ENCODE measurements at places on chromosomes 11 and 22.

DNA sequence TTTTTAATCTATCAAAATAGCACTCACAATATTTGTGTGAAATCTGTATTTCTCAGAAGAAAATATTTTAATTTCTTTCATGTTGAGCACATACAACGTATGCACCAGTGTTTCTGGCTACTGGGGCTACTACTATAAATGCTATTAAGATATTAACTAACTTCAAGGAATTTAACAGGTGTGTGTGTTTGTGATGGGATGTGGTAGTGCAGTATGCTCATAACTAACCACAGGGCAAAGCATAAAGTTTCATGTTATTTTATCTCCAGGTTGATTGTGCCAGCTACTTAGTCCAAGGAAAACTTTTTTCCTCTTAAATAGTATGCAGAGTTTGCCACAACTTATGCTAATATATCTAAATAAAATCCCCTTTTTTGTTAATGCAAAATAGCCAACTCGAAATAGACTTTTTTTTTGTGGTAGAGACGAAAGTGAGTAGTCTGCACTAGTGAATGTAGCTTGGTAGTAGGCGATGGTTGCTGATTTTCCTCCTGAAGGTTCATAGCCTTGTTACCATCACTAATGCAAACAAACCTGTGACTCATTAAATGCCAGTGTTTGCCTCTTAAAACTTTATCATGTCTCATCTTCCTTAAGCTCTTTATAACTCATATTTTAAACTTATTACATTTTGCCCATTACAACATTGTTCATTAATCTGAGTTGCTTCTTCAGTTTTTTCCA, 565.5 kb upstream of the ANO3 start:
- no peak for DNase-seq

GRCh38 chr11:80937842-80938241, 1497.0 kb upstream of the TENM4 start:
- DNase-seq, result no peak

DNA sequence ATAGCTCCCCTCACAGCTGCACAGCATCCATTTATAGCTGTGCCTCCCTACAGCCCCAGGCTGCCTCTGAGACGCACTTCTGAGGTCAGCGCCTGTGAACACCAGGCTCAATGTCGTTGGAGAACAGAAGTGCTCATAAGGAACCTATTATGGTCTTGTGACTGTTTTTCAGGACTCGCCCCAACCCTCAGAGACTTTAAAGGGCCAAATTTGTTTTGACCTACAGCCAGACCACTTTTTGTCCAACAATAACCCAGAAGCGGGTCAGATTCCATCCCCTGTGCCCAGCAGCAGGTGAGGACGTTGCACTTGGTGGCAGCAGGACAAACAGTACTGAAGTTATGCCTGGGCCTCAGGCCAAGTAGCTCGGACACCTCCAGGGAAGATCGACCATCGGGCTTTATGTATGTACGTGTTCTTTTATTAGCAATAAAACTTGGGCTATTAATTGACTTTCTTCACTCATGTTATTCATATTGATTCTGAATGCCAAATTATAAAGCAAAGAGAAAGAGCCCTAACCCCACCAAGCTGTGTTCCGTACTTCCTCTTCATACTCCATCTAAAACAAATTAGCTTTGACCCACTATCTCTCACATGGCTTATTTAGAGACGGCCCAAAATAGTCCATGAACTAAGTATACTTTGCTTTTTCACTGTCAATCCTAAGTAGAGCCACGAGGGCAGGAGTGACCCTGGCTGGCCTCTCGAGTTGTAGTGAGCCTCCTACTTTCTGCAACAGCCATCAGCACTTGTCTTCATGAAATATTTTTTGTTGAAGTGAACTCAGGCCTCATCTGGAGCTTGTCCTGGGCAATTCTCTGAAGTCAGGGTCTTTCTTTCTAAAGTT, 92.3 kb upstream of the PAX6 start:
- no peak for DNase-seq

DNA sequence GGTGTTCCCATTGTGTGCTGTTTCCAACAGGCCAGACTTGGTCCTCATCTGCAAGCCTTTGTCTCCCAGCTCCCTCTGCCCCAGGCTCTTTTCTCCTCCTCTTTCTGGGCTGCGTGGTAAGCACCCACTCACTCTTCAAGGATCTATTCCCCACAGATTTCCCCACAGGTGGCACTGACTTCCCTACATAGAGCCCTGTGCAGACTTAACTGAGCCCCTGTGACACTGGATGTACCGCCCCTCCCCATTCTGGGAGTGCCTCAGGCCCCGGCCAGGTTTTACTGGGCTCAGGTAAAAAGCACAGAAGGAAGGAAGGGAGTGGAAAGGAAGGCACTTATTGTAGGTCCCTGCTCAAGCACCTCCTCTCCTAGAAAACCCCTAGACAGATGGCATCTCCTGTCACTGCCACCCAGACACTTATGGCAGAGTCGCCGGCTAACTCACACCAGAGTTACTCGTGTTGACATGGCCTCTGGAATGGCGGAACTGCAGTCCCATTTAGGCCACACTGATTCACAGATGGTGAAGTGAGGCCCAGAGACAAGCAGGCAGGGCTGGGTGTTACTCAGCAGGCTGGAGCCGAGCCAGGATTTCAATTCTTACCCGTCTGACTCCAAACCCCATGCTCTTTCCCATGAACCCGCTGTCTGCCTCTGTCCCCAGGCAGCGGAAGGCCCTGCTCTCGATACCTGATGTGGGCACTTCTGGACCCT, 47.2 kb downstream of the LRRC32 start:
- no peak for DNase-seq

GRCh38 chr11:107732689-107733051, 20.8 kb upstream of the SLN start:
- DNase-seq, result no peak

DNA sequence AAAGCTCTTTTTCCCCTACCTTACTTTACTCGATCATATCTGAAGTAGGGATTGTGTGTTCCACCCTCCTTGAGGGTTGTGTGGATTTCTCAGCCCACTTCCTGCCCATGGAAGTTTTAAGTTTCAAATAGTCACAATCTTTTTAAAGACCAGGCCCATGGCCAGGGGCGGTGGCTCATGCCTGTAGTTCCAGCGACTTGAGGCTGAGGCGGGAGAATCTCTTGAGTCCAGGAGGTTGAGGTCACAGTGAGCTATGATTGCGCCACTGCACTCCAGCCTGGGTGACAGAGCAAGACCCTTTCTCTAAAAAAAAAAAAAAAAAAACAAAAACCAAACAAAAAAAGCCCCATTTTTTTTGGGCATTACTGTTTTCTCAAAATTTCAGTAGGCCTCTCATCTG, 36.3 kb upstream of the LRRC10B start:
- DNase-seq, result no peak

GRCh38 chr11:75240311-75241035, at the start of gene TPBGL:
TPBGL (plus strand) TSS chr11:75240774; CDS start chr11:75241050, 276 bp downstream.
- no peak for DNase-seq

- DNase-seq, result no peak
These were observed 2.8 kb downstream of the GSC2 start for GRCh38 chr22:19147195-19147780.

- no peak for DNase-seq
These were observed 23.3 kb upstream of the WEE1 start for GRCh38 chr11:9550191-9550628.

- DNase-seq, result no peak
These were observed 494 bp downstream of the ZDHHC5 start for GRCh38 chr11:57668434-57668782.

DNA sequence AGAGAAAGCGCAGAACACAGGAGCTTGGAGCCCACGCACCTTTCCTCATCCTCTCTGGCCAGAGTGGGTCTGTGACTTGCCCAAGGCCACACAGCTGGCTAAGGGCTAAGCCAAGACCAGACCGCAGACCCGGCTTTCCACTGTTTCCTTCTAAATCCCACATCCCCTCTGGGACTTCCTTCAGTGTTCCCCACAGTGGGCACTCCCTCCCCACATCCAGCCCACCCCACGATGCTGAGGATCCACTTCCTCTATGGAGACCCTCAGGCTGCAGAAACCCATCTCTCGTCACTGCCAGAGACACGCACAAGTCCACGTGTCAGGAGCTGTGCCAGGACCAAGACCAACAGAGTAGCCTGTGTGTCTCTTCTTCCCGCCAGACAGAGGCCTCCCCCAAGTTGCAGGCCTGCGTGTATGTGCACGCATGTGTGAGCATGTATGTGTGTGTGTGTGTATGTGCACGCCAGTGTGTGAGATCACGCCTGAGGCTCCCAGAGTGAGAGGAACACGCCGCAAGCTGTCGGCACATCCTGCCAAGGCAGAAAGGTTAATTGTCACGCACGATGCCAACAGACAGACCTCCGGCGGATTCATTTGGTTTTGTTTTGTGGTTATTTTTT, 21.6 kb downstream of the PDGFB start:
- DNase-seq, result no peak

DNA sequence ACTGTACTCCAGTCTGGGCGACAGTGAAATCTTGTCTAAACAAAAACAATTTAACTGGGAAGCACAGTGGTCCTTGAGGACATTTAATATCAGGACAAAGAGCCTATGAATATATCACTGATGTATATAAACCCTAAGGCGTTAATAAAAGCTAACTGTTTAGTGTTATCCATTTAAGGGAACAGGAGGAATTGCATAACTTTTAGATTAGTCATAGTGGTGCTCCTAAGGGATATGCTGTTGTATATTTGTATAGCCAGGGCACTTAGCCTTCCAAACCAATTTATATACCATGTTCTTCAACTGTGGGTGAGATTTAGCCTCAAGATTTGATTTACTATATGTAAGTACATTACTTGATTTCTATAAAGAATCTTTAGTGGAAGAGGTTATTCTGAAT, 3.0 kb upstream of the CHEK1 start:
- DNase-seq, result no peak

DNA sequence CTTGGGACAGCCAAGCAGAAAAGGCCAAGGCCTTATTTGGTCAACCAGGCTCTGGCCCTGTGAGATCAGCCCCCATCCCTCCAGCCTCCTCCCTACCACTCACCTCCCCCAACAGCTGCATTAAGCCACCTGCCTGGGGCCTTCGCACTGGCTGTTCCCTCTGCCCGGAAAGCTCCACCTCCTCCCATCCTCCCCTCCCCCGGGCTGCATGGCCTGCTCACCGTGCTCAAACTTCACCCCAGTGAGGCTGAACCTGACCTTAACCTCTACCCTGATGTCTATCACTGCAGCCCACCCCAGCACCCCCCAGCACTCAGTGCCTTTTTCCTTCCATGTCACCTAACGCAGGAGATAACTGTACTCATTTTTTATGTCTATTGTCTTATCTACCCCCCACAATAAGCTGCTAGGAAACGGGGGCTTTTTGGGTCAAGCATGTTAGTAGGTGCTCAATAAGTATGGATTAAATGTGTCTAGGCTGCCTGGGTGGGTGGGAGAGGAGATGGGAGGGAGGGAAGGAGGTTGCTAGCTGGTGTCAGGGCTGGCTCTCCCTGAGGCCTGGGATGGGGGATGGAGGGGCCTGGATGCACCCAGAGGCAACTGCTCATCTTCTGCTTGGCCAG, 912 bp downstream of the PTPRCAP start:
- no peak for DNase-seq

DNA sequence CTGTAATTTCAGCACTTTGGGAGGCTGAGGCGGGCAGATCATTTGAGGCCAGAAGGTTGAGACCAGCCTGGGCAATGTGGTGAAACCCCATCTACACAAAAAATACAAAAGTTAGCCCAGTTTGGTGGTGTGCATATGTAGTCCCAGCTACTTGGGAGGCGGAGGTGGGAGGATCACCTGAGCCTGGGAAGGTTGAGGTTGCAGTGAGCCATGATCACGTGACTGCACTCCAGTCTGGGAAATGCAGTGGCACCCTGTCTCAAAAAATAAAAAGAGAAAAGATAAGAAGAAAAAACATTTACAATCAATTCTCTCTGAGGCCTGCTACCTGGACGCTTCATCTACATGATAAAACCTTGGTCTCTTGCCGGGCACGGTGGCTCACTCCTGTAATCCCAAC, 7.2 kb upstream of the CBL start:
- DNase-seq, result no peak

- no peak for DNase-seq
These were observed 83.0 kb downstream of the MORC2 start for GRCh38 chr22:30885591-30885990.

DNA sequence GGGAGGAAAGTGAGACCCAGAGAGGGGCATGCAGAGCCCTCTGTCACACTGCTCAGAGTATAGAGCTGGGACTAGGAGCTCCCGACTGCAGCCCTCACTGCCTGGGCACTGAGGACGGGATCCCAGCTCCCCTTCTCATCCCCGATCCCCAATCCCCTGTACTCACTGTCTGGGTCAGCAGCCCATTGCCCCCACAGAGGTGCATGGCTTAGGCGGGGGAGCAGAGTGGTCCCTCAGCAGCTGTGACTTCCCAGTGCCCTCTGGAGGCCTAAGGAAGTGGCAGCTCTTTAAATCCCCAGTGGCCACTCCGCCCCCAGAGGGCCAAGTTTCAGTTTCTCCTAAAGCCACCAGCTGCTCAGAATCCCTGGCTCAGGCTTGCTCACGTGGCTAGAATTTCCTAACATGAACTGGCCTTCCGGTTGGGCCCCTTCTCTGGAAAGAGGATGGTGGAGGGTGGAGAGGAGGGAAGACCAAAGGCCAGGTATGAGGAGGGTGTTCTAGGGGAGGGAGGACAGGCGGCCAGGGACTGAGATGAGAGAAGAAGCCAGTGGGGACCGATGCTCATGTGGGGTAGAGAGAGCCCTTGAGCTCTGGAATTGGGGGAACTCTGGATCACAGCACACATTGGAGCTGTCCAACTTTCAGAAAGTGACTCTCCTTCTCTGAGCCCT, at the start of gene BATF2:
BATF2 (minus strand) TSS at position 262 of the 671 bp plus-strand sequence; CDS start at position 205, 57 bp downstream.
- peak; percentile 41 for DNase-seq

DNA sequence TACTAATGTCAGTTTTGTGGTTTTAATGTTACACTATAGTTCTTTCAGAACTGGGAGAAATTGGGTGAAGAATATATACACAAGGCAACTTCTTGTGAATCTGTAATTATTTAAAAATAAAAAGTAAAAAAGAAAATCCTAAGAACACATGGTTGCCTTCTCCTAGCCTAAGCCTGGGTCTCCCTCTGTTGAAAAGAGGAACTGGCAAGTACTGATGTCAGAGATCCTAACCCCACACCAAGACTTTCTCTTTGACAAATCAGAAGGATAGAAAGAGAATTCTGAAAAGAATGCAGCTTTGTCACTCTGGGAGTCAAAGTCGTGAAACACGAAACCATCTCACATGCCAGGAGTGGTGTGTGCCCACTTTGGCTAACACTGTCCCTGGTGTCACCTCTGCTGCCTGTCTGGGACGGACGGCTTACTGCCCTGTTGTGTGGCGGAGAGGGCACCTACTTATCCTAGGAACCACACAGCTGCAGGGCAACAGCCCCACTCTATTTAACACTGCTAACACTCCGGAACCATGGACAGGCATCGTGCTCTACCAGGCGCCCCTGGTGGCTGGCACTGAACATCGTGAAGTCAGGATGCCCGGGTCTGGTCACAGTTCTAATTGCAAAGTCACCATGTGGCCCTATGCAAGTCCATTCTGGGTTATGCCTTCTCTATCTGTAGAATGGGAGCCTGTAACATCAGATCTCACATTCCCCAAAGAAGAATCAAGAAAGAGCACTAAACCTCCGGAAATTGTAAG, 108.7 kb upstream of the CD82 start:
- DNase-seq, result no peak

GRCh38 chr11:96038046-96038445, 114.1 kb upstream of the MTMR2 start:
- no peak for DNase-seq

- DNase-seq, result no peak
These were observed 424.5 kb downstream of the OPCML start for GRCh38 chr11:133107763-133108162.
